ENCODE measurements at places on chromosomes 3 and 15.
A peak's percentile ranks its signal among the peaks of the same experiment; 100 is the strongest.

DNA sequence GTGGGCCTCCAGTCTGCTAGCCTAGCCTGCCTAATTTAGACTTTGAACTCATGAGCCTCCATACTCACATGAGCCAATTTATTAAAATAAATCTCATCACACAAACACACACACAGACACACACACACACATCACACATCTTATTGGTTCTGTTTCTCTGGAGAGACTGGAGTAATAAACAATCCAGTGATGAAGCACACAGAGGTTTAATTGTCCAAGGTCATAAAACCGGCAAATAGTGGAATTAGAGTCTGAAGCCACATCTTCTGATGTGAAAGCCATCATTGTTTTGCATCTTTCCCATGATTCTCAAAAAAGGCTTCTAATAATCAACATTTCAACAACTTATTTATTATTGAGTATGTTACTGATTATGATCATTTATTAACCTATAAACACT is 249.4 kb upstream of the KCNH8 start:
- no peak for DNase-seq

DNA sequence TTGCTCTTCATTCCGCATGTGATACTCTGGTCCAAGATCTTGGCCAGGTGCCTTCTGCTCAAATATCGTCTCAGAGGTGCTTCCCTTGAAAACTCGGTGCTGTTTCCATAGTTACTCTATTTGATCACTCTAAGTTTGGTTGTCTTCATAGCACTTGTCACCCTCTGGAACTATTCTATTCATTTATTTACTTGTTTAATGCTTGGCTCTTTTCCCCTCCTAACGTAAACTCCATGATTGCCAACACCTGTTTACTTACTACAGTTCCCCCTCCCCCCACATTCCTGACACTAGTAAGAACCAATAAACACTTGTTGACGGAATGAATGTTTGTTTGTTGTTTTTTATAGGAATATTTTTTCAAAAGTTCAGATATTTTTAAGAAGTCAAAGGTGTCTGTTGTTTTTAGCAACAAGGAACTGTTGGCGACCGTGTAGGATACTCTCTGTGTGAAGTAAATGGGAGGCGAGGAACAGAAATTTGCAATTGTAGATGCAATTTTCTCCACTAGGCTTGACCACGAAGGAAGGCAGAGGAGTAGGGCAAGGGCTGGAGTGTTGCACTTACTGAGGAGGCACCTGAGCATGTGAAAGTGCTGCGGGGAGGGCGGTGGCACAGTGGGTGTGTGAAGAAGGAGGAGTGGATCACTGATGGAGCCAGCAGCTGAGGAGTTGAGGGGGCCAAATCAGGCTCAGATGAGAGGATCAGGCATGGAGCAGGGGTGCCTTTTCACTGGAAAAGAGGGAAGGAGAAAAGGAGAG is 48.4 kb downstream of the MOBP start:
- no peak for DNase-seq

DNA sequence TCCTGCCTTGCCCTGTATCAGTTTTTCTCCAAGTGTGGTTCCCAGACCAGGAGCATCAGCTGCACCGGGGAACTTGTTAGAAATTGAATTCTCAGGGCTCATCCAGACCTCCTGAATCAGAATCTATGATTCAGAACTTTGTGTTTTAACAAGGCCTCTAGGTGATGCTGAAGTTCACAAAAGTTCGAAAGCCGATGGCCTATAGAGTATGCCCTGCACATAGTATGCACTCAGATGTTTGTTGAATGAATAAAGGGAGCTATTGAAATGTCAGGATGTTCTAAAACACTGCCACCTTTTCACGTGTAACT is 664 bp upstream of the LARP6 start:
- no peak for DNase-seq

GRCh38 chr15:95609096-95609495 is 721.4 kb upstream of the NR2F2 start:
- no peak for DNase-seq

DNA sequence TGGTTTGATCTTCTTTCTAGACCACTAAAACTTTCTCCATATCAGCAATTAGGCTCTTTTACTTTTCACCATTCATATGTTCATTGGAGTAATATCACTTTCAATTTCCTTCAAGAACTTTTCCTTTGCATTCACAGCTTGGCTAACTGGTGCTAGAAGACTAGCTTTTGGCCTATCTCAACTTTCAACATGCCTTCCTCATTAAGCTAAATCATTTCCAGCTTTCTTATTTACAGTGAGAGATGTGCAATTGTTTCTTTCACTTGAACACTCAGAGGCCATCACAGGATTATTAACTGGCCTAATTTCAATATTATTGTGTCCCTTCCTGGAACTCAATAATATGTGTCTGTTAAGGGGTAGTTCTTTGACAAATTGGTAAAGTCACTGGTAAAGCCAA is 42.8 kb upstream of the PLOD2 start:
- no peak for DNase-seq

GRCh38 chr3:131806736-131807135 is 228.1 kb downstream of the CPNE4 start:
- DNase-seq: no peak

DNA sequence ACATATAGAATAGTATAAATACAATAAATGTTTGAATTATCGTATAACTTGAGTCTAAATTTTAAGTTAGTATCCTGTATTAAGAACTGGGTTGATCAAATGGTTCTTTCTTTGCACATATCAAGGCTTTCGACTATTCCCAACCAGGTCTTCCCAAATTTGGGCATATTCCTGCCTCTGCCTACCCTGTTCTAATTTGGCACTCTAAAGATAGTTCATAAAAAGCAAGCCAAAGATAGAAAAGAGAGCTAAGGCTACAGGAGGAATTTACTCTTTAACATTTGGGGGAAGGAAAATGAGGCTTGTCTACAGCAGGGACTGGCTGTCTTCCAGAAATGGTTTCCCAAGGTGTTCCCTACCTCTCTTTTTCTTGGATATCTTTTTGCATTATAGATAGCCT is 36.1 kb downstream of the SLC35A5 start:
- DNase-seq: no peak

GRCh38 chr3:15726881-15727280 is 70.9 kb downstream of the ANKRD28 start:
- no peak for DNase-seq

GRCh38 chr3:6099458-6100075 is 761.3 kb upstream of the GRM7 start:
- DNase-seq: no peak

DNA sequence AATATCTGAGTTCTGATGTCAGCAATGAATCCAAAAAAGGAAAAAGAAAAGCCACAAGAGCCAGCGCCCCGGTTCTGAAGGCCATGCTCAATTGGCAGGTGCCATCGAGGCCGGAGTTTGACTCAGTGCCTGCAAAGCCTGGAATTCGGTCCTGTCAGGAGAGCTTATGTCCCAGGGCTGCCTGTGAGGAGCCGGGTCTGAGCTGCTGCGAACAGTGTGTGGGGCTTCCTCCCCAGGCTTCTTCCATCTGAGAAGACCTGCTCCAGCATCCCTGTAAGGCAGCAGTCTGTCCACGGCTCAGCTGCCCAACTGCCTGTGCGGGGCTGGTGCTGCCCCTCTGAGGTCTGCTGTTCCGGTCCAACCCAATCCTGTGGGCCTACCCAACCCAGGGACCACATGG is 46.1 kb downstream of the ROPN1B start:
- DNase-seq: no peak

DNA sequence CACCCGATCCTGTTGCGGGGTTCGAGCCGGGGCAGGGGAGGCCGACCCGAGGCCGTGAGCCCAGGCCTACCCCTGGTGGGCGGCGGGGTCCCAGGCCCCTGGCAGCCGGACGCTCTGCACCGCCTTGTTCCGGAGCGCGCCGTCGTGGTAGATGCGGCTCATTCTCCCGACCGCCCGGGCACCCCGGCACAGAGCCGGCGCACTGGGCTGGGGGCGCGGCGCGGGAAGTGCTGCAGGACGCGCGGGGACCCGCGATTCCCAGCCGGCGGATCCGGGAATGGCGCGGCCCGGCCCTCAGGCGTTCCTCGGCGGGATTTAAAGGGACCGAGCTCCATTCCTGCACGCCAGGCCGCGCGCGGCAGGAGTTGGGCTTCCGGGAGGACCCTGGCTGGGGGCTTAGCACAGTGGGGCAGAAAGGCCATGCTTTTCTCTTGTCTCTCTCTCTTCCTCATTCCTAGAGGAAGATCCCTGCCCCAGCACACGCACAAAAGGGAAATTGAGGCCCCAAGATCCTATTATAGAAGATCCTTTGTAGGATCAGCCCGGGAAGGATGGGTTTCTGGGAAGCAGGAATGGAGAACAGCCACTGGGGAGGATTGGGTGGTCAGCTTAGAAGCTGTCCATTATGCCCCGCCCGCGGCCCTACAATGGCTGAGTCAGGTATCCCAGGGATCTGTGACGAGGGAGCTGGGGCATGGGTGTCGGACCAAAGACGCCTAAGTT is at the start of gene ARPIN:
Gene ARPIN (minus strand): TSS at position 279 of the 723 bp plus-strand sequence. CDS start 117 bp downstream, at position 162.
- peak; percentile 60 for DNase-seq

DNA sequence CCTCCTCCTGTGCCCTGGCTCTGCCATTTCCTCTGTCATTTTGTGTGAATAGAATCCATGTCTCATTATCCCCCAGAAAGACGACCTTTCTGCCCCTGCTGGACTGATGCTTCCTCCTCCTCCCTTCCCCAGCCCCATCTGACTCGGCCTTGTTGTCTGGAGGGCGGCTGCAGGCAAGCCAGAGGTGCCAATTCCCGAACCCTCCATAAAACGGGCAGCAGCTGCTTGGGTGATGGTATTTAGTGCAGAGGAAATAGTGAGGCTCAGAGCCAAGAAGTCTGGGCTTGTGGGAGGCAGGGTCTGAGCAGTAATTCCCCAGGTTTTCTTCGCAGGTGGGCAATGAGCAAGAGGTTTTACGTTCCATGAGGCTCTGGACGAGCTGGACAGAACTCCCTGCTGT is 71.2 kb downstream of the ITGA11 start:
- no peak for DNase-seq

- DNase-seq: no peak
Observed at GRCh38 chr3:73215901-73216300, 154.4 kb downstream of the EBLN2 start.

GRCh38 chr3:8723612-8724011 is 10.0 kb upstream of the CAV3 start:
- DNase-seq: no peak

DNA sequence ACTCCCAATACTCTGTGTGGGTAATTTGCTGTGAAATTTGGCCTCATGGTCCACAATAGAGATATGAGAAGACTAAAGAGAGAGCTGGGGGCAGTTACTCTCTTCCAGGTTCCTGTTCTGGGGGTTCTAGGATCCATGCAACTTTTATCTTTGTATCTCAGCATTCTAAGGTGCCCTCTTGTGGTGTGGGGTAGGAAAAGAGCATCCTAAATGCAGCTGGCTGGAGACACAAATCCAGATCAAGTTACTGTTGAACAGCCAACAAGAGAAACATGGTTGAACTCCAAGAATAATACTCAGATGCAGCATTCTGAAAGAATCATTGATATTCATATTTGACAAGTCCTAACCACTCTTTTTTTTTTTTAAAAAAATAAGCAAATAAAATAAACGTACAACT is 238.2 kb downstream of the GREM1 start:
- peak; percentile 15 for DNase-seq

GRCh38 chr3:194731506-194732073 is 45.9 kb downstream of the FAM43A start:
- no peak for DNase-seq

DNA sequence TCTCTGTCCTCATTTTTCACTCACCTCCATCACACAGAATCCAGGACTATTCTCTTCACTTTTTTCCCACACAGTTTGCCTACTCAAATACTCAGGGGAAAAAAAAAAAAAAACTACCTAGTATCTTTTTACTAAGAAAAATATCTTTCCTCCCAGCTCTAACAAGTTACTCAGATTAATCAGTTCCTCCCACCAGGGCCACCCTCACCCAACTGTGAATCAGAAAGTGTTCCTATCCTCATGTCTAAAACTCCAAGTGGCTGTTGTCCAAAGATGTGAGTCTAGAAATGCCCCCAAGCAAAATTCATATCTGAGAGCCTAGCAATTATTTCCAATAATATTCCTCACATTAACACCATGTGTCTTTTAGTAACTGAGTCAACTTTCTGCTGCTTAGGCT is 268.0 kb downstream of the ERC2 start:
- DNase-seq: no peak

All from endothelial cell (in vitro differentiated cells).